Activated T-cell treated with anti-CD3 and anti-CD28 coated beads, Interleukin-2, amount 50 U/mL, for 72 hours (primary cell): ENCODE measurements at places on chromosomes 1 and 21. TPM values are rescaled to one million over a fixed set of nuclear protein-coding genes. Genes with fewer than 3 reads are reported as not detected.

Gene HCRTR1
- not detected for total RNA-seq

Gene ASCL5
- total RNA-seq, result 0.22 TPM

Gene AMY1C
- total RNA-seq, result not detected

- DNase-seq, result no peak
- no peak overlapping the region for H3K4me3 ChIP-seq
- H3K4me1 ChIP-seq, result peaks cover 6% of the 10 kb centered on the region
- H3K27ac ChIP-seq, result no peak overlapping the region
- H3K36me3 ChIP-seq, result no peaks in the 10 kb centered on the region
These were observed 33.5 kb upstream of the ITPKB start for GRCh38 chr1:226772446-226773139.

DNA sequence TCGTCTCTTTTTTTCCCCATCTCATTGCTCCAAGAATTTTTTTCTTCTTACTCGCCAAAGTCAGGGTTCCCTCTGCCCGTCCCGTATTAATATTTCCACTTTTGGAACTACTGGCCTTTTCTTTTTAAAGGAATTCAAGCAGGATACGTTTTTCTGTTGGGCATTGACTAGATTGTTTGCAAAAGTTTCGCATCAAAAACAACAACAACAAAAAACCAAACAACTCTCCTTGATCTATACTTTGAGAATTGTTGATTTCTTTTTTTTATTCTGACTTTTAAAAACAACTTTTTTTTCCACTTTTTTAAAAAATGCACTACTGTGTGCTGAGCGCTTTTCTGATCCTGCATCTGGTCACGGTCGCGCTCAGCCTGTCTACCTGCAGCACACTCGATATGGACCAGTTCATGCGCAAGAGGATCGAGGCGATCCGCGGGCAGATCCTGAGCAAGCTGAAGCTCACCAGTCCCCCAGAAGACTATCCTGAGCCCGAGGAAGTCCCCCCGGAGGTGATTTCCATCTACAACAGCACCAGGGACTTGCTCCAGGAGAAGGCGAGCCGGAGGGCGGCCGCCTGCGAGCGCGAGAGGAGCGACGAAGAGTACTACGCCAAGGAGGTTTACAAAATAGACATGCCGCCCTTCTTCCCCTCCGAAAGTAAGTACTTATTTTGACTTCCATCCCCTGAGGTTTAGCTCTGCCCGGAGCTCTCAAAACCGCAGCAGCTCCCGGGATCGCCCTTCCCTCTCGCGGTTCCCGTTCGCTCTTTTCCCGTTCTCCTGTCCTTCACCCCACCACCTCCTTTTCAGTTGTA, 1.5 kb downstream of the TGFB2 start:
- peaks cover 2% of the 10 kb centered on the region for H3K36me3 ChIP-seq
- H3K4me1 ChIP-seq, result peaks cover 25% of the 10 kb centered on the region
- peak overlapping the region; percentile 90 for H3K27ac ChIP-seq
- no peak overlapping the region for H3K4me3 ChIP-seq

- H3K27me3 ChIP-seq, result peaks cover 8% of the 10 kb centered on the region
- no peaks in the 10 kb centered on the region for H3K36me3 ChIP-seq
- no peak for DNase-seq
- H3K4me1 ChIP-seq, result peaks cover 21% of the 10 kb centered on the region
- no peak overlapping the region for H3K27ac ChIP-seq
These were observed 38.7 kb upstream of the GPR157 start for GRCh38 chr1:9167638-9168037.

- H3K36me3 ChIP-seq, result no peaks in the 10 kb centered on the region
- H3K4me3 ChIP-seq, result peak overlapping the region; percentile 21
- no peak overlapping the region for H3K27ac ChIP-seq
- H3K27me3 ChIP-seq, result no peaks in the 10 kb centered on the region
- H3K4me1 ChIP-seq, result peaks cover 16% of the 10 kb centered on the region
These were observed 56.0 kb downstream of the TBCE start for GRCh38 chr1:235423214-235423652.

DNA sequence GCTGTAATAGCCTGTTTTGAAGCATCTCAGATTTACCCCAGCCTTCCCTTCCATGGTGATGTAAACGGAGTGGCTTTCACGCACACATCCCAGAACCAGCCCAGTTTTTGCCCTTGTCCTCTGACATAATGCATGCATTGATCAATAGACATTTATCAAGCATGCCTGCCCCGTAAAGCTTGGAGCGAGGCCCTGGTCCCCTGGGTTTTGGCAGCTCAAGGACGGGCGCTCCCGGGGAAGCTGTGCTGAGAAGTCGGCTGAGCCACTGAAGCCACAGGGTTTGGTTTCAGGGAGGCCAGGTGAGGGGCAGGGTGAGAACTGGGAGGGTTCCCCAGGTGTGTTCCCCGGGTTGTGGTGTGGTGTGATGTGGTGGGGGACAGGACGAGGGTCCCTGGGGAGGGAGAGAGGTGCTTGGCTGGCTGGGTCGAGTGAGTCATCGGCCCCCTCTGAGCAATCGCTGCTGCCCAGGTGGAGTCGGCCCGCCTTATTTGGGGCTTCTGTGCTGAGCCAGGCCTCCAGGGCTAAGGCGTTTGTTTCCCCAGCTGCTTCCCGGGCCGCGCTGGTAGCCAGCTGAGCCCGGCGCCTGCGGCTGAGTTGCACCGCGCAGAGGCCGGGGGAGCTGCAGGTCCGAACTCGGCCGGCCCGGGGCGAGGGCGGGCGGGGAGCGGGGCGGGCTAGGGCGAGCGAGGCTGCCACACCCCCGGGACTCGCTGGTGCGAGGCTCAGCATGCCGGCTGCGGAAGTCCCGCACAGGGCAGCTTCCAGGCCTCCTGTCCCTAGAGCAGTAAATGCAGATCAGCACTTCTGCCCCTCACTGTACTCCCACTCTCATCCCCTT, 23.6 kb downstream of the ATP2B4 start:
- DNase-seq, result peak; percentile 76

GRCh38 chr1:9228609-9229008, 6.0 kb upstream of the H6PD start:
- no peaks in the 10 kb centered on the region for H3K36me3 ChIP-seq
- H3K27me3 ChIP-seq, result no peaks in the 10 kb centered on the region
- H3K4me1 ChIP-seq, result peaks cover 40% of the 10 kb centered on the region
- H3K27ac ChIP-seq, result no peak overlapping the region
